ENCODE measurements at places on chromosomes 4 and X.
A peak's percentile ranks its signal among the peaks of the same experiment; 100 is the strongest.

GRCh38 chrX:120672389-120672788 lies 42.5 kb upstream of the C1GALT1C1 start:
- no peak for DNase-seq

DNA sequence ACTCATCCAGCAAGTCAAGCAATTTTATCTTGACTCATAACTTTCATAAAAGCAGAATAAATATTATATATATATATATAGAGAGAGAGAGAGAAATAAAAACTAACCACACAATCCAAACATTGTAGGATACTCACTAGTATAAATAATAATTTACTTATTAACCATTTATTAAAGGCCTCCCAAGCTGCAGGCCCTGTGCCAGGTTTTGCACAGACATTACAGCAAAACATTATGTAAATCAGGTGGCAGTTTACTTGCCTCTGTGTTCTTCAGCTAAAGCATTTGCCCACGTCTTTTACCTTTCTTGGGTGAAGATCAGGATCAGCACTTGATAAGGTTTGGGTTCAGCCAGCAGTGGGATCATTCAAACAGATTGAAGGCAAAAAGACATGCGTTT lies 75.6 kb downstream of the CLDN22 start:
- no peak for DNase-seq

DNA sequence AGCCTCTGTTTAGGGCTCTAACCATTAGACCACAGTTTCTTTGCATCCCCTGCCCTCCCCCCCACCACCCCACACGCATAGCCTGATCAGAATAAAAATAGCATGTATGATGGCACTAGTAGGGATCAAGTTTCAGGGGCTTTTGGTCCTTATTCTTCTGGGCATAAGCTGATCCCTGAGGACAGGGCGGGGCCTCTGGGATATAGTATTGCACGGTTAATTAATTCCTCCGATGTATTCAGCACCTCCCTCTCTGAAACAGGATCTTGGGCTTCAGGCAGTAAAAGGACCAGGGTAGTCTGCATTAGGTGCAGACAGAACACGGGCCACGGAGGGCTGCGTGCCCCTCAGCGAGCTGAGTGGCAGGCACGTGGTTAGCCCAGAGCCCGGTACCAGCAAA lies 57.1 kb downstream of the ELF4 start:
- DNase-seq = no peak

GRCh38 chrX:6053141-6053540 lies 175.5 kb downstream of the NLGN4X start:
- DNase-seq = no peak

- DNase-seq = no peak
Observed at GRCh38 chr4:73743281-73743680, 2.9 kb downstream of the CXCL8 start.

- DNase-seq = no peak
Observed at GRCh38 chr4:37475087-37475486, 211.1 kb downstream of the RELL1 start.

DNA sequence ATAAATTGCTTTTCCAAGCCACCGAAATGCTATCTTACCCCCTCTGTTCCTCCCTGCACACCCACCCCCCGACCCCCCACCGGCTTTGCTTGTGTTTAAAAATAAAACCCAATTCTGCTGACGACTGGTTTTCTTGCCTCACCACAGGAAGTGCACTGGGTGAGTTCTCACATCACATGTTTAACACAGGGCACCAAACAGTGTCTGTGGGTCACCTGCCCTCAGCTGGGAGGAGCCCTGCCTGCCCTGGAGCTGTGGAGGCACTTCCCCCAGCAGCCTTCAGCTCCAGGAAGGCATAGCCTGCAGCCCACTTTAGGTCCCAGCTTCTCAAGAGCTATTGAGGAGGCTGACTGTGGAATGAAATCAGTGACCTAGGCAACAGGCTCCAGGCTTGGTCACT lies 8.8 kb downstream of the TMEM255A start:
- DNase-seq = peak; percentile 62

GRCh38 chr4:156169861-156170260 lies 216.2 kb upstream of the CTSO start:
- no peak for DNase-seq

- DNase-seq = no peak
Observed at GRCh38 chr4:2406920-2407319, 11.5 kb downstream of the ZFYVE28 start.

- no peak for DNase-seq
Observed at GRCh38 chr4:57151481-57151880, 41.3 kb upstream of the IGFBP7 start.

DNA sequence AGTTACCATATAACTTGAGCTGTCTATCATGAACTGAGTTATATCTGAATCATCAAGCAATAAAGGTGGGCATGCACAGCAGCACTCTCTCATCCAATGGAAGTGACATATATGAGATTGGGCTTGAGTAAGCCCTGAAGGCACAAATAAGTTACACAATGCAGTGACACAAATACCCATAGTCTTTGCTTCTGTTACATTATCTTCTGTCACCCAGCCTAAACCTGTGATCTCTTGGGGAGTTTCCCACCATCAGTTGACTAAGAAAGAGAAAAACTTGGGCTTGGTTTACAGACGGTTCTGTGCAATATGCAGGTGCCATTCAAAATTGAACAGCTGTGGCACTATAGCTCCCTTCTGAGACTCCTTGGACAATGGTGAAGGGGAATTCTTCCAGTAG lies 138.8 kb upstream of the IL15 start:
- no peak for DNase-seq

DNA sequence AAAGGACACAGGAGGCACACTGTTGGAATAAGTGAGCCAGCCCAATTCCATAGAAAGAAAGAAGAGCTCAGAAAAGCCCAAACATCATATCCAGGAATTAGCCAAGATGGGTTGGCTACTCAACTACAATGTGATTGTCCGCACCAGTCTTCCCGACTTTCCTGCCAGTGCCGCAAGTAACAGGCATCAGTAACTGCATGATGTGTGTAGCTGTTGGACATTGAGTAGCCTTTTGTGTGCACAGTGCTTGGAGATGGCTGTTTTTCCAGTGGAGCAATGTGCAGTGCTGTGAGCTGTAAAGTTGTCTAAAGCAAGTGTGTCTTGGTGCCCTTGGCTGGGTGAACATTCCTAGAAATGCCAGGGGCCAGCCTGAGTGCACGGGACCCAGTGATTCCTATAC lies 29.2 kb upstream of the FAM193A start:
- no peak for DNase-seq

DNA sequence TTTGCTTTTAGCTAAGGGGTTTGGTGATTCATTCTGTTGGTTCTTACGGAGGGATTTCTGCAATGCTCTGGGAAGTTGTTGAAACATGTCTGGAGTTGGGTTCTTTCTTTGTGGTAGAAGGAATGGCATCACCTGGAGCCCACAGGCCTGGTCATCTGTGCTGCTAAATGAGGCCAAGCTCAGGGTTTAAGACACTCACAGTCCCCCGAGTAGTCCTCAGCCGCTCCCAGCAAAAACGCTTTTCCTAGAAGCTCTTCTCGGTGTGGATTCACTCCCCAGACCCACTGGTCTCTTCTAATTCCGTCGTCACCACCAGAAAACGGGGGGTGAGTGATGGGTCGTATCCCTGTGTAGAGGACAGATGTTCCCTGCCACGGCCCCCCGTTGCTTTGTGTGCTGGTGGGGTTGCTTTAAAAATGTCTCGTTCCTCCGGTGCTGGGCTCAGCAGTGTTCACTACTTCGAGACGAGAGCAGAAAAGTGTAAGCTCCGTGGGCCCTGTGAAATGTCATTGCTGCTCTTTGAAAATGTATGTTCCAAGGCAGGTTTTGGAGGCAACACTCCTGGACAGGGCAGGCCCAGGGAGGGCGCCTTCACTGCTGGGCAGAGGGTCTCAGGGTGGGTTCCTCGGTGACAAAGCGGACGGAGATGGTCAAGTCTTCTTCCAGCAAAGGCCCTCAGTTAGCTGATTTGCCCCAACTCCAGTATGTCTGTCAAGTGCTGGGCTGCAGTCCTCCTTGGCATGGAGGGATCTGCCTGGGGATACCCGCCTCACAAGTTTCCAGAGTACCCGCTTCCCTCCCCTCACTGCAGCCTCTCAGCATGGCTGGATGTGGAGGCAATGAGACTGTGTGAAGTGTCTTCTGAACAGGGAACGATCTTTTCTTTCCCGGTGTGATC lies 37.3 kb downstream of the PSAPL1 start:
- DNase-seq = no peak

- no peak for DNase-seq
Observed at GRCh38 chr4:172780566-172781081, 388.0 kb upstream of the GALNT7 start.

- no peak for DNase-seq
Observed at GRCh38 chr4:176563591-176563990, 229.1 kb downstream of the VEGFC start.

DNA sequence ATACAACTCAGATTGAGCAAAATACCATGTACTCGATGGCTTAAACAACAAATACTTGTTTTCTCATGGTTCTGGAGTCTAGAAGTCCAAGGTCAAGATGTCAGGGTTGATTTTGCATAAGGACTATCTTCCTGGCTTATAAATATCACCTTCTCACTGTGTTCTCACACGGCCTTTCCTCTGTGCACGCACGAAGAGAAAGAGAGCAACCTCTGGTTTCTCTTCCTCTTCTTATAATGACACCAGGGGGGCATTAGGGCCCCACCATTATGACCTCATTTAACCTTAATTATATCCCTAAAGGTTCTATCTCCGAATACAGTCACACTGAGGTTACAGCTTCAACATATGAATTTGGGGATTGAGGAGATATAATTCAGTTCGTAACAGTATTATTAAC lies 504.0 kb downstream of the MAGEE1 start:
- no peak for DNase-seq

DNA sequence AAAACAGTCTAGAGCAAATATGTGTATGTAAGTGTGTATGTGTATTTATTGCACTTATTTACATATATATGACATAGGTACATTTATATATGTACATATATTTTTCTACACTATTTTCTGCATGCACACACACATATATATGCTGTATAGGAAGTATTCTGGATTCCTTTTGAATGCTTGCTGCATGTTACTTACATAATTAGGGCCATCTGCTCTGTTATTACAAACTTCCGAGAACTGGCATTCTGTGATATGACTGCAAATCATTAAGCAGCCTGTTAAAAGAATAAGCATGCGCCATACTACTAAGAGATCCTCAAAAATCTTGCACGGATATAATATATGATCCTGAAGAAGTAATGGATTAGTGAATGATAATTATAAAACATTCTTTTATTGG lies 1157.6 kb upstream of the TENM3 start:
- no peak for DNase-seq

DNA sequence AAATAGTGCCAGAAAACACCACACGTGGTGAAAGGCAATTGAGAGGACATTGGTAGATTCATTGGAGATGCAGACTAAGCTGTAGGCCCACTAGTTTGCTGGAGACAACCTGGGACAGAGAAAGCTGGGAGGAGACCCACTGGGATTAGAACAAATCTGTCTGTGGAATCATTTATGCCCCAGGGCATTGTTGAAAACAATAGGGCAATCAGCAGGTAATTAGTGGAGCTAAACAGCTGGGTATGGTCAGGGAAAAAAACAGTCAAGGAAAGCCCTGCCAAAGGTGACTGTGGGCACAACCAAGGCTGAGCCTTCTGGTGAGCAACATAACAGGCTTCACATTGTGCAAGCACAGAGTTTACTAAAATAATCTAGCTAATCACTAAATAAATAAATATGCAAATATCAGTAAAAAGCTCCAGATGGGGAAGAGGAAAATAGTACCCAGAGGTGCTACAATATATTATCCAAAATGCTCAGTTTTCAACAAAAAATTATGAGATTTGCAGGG lies 9.0 kb downstream of the TCEAL3 start:
- DNase-seq = no peak

DNA sequence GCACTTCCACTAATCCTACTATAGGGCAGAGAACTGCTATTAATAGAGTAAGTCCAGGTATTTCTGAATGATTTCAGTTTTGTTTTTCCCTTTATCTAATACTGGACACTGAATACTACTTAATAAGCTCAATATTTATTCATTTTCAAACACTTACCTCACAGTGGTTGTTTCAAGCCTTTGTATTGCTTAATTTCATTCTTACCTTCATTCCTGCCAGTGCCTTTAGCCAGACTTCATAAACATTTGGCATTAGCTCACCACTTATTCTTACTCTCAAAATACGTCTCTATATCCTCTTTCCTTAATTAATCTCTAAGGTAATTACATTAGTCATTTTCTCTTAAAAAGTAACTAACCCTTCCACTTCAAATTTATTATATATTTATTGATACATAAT lies 18.8 kb upstream of the CORIN start:
- no peak for DNase-seq

DNA sequence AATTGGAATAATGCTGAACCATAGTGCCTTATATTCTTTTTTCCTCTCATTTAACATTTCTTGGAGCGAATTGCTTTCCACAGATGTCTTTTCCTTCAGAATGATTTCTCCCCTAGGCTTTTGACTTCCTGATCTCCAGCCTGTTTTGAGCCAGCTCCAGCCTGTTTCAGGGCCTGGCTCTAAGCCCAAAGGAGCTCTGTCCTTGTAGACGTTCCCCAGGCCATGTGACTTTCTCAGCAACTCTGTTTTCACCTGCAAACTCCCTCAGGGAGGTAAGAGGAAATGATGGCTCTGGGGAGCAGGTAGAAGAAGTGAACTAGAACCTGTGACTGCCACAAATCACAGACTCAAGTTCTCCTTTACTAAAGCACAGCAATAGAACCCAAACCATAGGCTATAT lies 89.1 kb downstream of the AKAP4 start:
- DNase-seq = no peak

DNA sequence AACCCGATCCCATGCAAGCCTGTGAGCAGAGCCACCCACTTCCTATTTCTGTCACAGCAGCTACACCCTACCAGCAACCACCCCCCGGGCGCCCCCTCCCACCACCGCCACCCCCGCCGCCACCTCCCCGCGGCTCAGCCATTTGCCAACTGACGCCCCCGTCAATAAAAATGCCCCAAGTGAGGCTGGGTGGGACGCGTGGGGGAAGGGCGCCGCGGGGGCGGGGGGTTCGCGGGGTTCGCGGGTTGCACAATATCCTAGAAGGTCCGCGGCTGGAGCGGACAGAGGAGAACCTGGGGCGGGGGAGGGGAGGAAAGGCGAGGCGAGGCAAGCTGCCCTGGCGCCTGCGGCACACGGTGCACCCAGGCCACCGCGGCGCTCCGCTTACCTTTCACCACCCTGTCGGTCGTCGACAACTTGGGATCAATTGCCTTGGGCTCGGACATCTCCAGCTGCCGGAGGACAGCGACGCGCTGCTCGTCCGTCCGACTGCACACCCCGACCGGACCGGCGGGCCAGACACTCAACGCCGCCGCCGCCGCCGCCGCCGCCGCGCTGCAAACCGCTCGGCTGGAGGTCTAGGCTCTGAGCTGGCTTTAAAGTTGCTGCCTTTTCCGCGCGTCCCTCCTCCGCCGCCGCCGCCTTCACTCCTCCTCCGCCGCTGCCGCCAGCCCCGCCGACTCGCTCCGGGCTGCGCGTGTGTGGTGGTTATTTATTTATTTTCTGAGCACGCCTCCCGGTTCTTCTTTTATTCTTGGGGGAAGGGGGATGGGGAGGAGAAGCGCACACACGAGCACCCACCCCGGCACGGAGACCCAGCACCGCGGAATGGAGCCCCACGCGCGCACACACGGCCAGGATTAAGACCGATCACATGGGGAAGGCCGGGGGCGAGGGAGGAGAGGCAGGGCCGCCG lies 717 bp downstream of the PPP3CA start:
- DNase-seq = peak; percentile 50

GRCh38 chr4:4609622-4610334 lies 67.9 kb upstream of the STX18 start:
- no peak for DNase-seq

GRCh38 chr4:1297456-1298325 lies 8.0 kb downstream of the MAEA start:
- no peak for DNase-seq

Measured in activated naive CD4-positive, alpha-beta T cell treated with anti-CD3 and anti-CD28 coated beads for 36 hours (primary cell).